Frontal cortex (tissue), 4 donors: ENCODE measurements at places on chromosomes 12 and 14.

DNA sequence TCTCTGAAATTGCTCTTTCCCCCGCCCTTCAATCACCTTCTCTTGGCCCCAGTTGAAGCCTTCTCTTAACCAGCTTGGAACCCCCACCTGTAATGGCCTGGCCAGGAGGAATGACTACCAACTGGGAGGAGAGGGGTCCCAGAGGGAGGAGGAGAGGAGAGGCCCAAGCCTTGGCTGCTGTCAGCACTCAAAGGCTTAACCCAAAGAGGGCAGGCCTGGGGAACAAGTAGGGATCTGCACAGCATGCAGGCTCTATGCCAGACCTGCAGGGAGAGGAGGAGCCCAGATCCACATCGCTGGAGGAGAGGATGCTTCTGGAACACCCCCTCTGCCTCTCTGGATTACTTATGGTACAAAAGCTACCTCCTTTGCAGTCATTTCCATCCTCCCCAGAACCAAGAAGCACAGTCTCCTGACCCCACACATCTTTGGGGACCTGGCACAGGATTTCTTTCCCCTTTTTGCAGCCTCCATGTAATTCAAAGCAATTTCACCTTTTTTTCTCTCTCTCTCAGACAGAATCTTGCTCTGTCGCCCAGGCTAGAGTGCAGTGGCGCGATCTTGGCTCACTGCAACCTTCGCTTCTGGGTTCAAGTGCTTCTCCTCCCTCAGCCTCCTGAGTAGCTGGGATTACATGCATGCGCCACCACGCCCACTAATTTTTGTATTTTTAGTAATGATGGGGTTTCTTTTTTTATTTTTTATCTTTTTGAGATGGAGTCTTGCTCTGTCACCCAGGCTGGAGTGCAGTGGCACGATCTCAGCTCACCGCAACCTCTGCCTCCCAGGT, 6.2 kb downstream of the RARG start:
- no peak for DNase-seq

- no peak for DNase-seq
These were observed 52.8 kb upstream of the ELK3 start for GRCh38 chr12:96141216-96141912.

DNA sequence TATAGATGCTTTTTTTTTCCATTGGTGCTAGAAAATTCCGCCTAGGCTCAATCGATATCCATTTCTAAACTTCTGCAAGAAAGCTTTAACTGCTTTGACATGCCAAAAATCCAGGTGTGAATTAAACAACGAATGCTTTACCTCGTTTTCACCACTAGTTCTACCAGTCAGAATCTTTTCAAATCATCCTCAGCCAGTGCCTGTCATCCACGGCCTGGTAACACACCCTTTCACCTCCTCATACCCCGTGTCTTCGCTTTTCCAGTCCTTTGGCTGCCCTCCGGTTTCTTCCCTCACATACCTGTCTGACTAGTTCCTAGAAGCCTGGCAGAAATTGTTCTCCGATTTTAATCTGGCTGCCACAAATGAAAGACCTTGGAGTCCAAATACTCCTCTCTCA, 1.4 kb upstream of the PHC1 start:
- no peak for DNase-seq

- no peak for DNase-seq
These were observed 139.8 kb upstream of the NOS1 start for GRCh38 chr12:117501076-117501869.

- DNase-seq: no peak
These were observed 500.4 kb downstream of the NELL2 start for GRCh38 chr12:44375694-44376093.

DNA sequence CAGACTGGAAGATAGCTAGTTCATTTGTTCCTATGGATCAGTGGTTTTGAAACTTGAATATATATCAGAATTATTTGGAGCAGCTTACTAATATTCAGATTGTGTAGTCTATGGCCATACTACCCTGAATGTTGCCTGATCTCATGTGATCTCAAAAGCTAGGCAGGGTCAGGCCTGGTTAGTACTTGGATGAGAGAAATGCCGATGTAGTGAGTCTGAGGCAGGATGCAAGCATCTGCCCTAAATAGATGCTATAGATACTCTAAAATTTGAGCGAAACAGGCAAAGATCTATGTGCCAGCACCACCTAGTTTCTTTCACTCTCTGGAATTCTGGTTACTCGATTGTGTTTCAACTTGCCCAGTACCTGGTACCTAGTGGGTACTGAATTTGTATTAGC, 40.9 kb downstream of the FRMD6 start:
- DNase-seq: no peak

DNA sequence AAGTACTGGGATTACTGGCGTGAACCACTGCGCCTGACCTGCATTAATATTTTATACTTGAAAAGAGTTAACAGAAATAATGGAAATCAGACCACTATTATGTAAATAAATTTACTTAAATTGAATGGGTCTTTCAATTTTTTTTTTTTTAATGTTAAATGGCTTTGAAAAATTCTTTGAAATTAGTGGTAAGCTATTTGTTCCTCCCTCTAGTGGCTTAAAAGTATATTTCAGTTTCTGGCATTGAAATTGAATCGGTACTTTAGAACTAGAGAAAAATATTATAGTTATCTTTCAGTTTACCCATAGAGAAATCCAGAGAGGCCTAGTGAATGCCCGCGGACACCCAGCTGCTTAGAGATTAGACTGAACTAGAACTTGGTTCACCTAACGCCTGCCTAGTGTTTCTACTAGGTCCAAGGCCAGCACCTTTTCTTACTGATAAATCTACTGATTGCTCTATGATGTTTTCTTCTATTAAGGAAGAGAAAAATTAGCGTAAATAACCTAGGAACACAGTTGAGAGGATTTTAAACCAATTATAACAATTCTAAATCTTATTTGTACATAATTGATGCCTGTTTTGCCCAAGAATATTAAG, 106.5 kb downstream of the EML1 start:
- DNase-seq: no peak

- no peak for DNase-seq
These were observed 55.8 kb downstream of the PAWR start for GRCh38 chr12:79634957-79635471.

- DNase-seq: peak; percentile 62
These were observed at the start of gene GALNT16 for GRCh38 chr14:69259527-69260189. Gene GALNT16 (plus strand): TSS chr14:69260158. CDS start chr14:69260291, 133 bp downstream.

DNA sequence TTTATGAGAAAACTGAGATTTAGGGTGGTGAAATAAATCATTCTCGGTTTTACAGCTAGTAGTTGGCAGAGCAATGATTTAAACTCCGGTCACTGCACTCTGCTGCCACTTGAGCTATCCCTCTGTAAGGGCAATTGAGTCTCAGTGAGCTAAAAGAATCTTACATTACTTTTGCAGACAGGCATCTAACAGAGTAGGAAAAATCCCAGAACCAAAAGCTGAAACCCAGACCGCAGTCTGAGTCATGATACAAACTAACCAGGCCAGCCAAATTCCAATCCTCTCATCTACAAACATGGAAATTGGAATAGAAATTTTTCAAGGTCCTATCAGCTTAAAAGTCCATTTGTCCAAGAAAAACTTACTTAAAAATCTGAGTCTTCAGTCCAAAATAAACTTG, 73.7 kb downstream of the ANKS1B start:
- peak; percentile 11 for DNase-seq

- no peak for DNase-seq
These were observed 86.6 kb downstream of the BORCS5 start for GRCh38 chr12:12443431-12443878.

GRCh38 chr12:123034865-123035264, 54.4 kb downstream of the ARL6IP4 start:
- DNase-seq: no peak

GRCh38 chr12:86193931-86194330, 62.3 kb downstream of the MGAT4C start:
- no peak for DNase-seq

- no peak for DNase-seq
These were observed 6.0 kb downstream of the MVK start for GRCh38 chr12:109579639-109580038.

DNA sequence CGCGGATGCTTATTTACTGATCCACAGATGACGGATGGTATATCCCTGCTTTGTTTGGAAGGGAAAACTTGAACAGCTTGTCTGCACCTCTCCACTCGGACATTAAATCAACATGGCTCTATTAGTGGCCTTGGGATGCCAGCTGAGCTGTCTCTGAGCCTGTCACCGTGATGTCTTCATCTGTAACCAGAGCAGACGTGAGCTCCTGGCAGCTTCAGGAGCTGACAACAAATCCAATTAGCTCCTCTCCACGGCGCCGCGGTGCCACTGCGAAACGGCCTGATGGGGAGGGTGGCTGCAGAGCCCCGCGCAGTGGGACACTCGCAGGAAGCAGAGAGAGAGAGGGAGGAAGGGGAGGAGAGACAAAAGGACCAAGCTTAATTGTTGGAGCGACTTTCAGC, 112.3 kb downstream of the PAPOLA start:
- DNase-seq: no peak

- peak; percentile 24 for DNase-seq
These were observed 2.1 kb downstream of the CHST11 start for GRCh38 chr12:104458694-104459367.

GRCh38 chr14:99757331-99758070, 35.7 kb upstream of the EML1 start:
- no peak for DNase-seq

GRCh38 chr14:57848353-57848752, 17.5 kb downstream of the SLC35F4 start:
- DNase-seq: no peak

DNA sequence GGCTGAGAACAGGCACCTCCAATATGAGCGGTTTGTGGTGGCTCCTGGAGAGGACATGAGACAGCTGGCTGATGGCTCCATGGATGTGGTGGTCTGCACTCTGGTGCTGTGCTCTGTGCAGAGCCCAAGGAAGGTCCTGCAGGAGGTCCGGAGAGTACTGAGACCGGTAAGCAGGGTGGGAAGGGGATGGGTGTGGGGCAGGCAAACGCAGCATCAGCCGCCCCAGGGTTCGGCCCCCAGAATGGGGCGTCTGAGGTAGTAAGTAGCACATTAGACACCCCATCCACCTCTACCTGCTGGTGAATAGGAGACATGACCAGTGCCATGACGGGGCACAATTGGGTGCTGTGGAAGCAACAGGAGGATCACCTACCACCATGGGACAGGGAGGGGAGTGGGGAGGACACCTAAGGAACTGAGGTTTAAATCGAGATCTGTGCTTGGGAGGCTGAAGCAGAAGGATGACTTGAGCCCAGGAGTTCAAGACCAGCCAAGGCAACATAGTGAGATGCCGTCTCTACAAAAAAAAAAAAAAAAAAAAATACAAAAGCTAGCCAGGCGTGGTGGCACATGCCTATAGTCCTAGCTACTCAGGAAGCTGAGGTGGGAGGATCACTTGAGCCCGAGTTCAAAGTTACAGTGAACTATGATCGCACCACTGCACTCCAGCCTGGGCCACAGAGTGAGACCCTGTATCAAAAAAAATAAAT, 25.5 kb downstream of the ITGA7 start:
- no peak for DNase-seq

GRCh38 chr14:52873694-52874093, 77.2 kb downstream of the FERMT2 start:
- DNase-seq: no peak

DNA sequence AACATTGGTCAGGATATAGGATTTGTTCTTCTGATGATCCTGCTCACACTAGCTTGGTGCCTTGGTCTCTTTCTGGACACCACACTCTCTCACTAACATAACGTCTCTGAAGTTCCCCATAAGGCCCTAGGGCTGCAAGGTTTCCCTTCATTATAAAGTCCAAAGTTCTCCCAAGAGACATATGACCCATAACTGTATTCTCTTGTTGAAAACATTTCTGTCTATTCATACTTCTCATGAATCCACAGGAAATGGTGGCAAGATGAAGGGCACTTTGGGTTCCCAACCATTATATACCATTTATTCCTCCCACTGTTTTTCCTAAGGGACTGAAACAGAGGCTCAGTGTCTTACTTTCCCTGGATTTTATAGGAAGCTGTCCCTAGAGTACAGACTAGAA, 37.1 kb upstream of the KITLG start:
- DNase-seq: no peak

DNA sequence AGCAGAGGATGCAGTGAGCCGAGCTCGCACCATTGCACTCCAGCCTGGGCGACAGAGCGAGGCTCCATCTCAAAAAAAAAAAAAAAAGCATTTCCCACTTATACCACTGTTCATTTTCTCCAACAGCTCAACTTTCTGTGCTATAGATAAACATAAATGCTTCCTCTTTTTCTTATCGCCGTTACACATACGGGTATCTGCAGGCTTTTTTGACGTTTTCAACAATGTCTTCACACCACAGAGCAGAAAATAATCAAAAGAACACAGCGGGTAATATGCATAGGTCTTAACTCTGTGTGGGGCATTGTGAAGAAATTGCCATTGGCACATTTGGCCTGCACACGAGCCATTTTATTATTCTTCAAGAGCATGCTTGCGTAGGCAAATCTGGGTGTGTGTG, 86.4 kb downstream of the CAPZA3 start:
- DNase-seq: no peak

GRCh38 chr12:121366063-121366459, 13.8 kb upstream of the ANAPC5 start:
- no peak for DNase-seq

DNA sequence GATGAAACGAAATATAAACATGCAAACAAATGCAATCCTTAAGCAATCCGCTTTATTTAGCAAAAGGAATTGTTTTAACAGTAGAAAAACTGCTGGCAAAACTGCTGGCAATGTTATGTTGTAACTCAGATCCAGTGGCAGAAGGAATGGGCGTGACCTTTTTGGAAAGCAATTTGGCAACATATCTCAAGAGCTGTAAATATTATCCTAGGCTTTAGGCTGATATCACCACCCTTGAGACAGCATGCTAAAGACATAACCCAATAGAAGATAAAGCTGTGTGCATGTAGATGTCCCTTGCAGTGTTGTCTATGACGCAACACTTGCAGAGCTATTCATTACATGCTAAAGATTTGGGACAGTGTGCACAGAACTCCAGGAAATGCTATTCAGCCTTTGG, 138.5 kb downstream of the DICER1 start:
- DNase-seq: no peak

- no peak for DNase-seq
These were observed 35.0 kb downstream of the ACADS start for GRCh38 chr12:120760349-120761254.

GRCh38 chr12:131928080-131928710, 881 bp upstream of the PUS1 start:
- no peak for DNase-seq

DNA sequence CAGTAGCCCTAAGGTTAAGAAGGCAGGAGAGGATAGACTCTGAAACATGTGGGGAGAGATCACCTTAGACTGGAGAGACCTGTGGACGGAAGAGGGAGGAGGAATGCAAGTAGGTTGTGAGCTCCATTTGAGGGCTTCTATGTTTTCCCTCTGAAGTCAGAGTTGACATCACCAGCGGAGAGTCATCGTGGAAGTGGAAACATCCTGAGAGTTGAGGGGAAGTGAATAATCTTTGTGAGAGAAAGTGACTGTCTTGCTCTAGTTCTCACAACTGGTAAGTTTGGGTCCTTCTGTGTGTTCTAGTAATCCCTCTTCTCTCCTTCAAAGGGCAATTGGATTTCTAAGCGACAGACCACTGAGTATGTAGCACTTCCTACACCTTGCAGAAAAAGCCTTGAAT, 103.6 kb upstream of the CCND2 start:
- no peak for DNase-seq
